ENCODE measurements at places on chromosomes 6 and 20.

- no peak for DNase-seq
Measured at GRCh38 chr6:159257846-159258245, 88.6 kb downstream of the FNDC1 start.

DNA sequence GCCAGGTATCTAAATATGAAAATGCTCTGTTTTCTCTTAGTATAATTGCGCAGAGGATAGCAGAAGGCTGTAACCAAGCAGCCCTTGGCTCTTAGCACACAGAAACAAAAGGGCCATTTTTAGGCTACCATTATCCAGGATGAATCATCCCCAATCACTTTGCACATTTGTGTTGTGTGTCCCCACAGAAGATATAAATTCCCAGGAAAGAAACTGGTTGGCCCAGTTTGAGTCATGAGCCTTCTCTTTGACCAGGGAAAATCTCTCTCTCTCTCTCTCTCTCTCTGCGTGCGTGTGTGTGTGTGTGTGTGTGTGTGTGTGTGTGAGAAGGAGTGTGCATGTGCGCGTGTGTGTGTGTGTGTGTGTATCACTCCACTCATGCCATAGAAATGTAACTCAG lies 178.5 kb downstream of the FRK start:
- no peak for DNase-seq

- no peak for DNase-seq
Measured at GRCh38 chr6:167078745-167079144, 44.2 kb upstream of the CCR6 start.

DNA sequence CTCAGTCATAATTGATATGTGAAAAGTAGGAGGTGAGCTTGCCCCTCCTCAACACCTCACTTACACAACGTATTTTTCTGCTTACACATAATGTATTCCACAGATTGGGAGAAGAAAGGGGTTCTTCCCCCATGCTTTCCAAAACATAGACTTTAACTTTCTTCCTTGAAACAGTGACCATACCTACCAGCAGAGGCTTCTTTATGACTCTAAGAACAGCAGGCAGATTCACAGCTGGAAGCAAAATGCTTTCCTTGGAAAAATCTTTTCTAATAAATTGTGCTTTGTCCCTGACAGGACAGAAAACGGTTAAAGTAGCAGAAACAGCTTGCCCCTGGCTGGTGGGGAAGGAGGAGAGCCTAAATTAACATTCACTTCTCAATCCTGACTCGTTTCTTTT lies 629.1 kb upstream of the IMPG1 start:
- no peak for DNase-seq

DNA sequence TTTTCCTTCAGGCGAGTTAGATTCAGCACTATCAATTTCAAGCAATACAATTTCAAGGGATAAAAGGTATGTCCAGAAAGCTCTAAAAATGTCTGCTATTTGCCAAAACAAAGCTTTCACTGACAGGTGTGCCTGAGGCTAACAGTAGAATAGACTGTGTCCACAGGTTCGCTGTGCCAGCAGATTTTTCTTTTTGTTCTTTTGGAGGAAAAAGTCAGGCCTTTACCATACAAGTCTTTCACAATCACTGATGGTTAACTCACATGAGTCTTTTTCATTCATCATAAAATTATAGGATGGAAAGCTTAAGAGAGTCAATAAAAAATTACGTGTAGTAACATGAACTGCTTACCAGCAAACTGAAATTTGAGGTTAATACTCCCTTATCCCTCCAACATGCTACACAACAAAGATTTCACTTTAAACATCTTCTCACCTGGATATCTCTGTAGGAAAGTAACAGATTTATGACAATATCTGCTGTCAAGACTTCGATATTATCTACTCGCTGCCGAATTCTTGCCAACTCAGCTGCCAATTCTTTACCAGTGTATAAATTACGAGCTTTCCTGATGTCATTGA lies 95.4 kb downstream of the MAP3K5 start:
- DNase-seq: no peak

- peak; percentile 10 for DNase-seq
Measured at GRCh38 chr20:15942130-15942529, 631.1 kb downstream of the KIF16B start.

DNA sequence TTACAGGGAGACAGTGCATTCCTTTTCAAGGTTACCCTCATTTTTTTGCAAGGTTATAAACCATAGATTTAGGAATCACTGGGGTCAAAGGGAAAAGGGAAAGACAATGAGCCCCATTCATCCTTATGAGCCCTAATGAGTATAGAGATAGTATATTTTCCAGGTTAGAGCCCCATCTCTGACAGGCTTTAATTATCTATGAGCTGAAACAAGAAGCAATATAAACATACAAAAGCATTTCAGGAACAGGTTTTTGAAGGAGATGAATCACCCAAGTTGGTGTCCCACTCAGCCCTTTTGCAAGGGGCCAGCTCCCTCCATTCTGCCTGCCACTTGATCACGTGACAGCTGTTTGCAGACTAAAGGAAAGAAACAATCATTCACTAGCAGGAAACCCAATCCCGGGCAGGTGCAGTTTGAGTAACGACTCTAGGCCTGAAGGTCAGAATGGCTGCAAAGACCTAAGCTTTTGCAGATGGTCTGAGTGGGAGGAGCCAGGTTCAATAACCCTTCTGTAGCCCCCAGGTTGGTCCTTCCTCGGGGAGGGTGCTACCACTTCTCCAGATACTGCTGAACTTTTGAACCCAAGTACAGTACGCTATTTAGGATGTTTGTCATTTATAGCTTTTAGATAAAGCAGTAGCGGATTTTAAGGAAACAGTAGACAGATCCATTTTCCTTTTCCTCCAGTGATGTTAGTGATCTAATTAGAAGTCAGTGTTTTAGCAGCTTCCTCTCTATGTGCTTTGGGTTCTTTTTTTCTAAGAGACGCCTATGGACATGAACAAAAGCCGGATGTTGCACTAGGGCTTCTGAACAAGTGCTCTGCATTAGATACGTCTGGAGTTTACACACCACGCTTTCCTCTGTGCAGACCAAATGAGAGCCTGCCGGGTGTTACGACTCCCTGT lies 253.2 kb downstream of the SOX4 start:
- DNase-seq: no peak

DNA sequence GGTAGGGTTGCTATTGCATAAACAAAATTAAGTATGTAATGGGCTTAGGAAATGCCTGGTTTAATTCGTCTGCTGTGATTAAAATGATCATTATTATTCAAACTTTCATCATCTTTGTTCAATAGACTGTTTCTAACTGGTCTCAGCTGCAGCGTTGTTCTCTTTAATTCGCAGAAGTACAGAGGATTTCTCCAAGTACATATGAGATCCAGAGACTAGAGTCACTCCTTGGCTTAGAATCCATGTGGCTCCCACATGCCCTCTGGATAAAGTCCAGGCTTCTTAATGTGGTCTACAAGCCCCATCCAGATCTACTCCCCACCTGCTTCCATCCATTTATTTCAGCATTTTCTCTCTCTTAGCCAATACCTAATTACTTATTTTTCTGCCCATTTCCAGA lies 1.1 kb upstream of the ZBTB24 start:
- DNase-seq: no peak

- DNase-seq: no peak
Measured at GRCh38 chr6:99093456-99094190, 145.9 kb upstream of the FBXL4 start.

- DNase-seq: no peak
Measured at GRCh38 chr20:33656010-33656782, 5.9 kb upstream of the C20orf144 start.

DNA sequence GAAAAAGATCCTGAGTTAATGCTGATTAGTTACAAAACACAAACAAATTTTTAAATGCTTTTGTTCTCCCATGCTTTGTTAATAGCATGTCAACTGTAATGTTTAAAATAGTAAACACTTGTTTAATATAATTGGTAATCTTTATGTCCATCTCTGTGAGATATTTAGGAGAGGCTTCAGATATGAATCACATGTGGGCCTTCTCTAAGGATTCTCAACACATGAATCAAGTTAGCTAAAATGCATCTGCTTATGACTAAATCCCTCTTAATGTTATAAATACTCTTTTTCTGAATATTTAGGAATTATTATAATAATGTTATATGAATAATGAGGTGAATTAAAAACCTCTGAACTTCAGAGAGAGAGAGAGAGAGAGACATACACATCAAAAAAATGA lies 345.9 kb upstream of the MANEA start:
- DNase-seq: no peak
